Activated CD4-positive, CD25-positive, alpha-beta regulatory T cell (primary cell): ENCODE measurements at places on chromosomes 1 and 21.

DNA sequence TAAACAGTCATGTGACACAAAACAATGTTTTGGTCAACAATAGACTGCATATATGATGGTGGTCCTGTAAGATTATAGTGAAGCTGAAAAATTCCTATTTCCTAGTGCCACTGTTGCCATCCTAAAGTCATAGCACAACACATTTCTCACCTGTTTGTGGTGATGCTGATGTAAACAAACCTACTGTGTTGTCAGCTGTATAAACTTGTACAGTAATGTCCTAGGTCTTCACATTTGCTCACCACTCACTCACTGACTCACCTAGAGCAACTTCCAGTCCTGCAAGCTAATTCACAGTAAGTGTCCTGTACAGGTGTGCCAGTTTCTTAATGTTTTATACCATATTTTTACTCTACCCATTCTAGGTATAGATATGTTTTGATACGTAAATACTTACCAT is 326.1 kb upstream of the USP24 start:
- DNase-seq, result no peak

GRCh38 chr1:181778640-181779260 is 282.8 kb downstream of the ZNF648 start:
- DNase-seq, result no peak

DNA sequence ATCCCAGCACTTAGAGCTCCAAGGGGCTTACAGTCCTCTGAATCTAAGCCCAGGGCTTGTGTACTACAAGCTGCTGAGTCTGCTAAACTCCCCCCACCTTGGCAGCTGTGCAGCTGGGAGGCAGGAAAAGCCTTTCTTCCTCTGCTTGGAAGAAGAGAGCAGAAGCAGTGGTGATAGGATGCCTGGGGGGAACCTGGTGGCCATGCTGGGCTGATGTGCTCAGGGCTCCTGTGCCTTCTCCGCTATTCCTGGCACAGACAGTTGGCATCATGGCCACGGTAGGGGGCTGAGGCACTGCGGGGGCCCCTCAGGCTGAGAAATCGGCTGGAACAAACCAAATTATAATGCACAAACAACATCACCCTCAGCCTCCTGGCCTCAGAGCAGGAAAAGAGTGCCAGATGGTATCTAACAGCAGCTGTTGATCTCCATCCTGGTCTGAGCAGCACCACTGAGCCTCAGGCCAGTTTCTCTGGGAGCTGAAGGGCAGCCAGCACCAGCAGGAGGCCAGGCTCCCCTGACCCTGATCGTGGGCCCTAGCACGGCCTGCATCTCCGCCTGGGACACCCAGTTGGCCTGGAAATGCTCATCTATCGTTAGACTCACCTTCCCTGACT is 35.8 kb downstream of the ECE1 start:
- DNase-seq, result no peak

DNA sequence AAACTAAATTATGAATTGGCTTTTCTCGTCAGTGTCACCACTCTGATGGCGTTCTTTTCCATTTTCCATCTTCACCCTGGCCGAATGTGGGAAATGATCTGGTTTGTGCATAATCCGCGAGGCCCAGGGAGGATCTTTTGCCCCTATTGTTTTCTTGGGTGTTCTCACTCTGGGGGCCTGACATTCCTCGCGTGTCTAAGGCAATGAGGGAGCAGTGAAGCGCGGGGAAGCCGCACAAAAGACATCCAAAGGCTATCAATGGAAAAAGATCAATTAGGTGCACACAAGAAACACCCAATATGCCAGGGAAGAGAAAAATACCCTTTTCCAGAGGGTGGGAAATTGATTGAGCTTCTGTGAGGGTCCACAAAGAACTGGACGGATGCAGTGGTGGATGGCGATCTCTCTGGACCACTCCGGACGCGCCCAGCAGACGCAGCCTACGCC is 941 bp upstream of the C1orf21 start:
- no peak for DNase-seq

- no peak for DNase-seq
Observed at GRCh38 chr21:45468051-45468970, 63.3 kb downstream of the COL18A1 start.

GRCh38 chr1:22118291-22118992 is 24.5 kb downstream of the WNT4 start:
- DNase-seq, result no peak

DNA sequence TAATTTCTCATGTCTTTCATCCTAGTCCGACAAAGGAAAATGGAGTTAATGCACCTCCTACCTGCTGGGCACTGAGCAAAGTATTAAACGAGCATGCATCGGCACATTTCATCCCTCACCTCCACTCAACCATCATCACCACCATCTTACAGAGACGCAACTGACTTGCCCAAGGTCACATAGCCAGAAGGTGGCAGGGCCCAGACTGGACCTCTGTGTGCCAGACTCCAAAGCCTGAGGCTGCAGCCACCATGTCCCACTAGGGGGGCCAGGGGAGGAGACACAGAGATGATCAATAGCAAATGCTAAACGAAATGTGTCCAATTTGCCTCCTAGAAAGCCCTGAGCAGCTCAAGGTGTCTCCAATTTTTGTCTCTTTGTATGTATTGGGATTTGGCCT is 163.7 kb upstream of the EDN2 start:
- no peak for DNase-seq

GRCh38 chr1:206521127-206521526 is 13.8 kb downstream of the RASSF5 start:
- DNase-seq, result no peak

GRCh38 chr1:201061049-201061448 is 37.5 kb upstream of the KIF21B start:
- no peak for DNase-seq

- DNase-seq, result no peak
Observed at GRCh38 chr21:46191257-46191685, 7.0 kb upstream of the SPATC1L start.

- DNase-seq, result no peak
Observed at GRCh38 chr1:203089651-203090045, 3.8 kb upstream of the MYOG start.

- DNase-seq, result no peak
Observed at GRCh38 chr1:53123453-53124140, 18.8 kb downstream of the SLC1A7 start.

- no peak for DNase-seq
Observed at GRCh38 chr1:231949277-231950091, 322.9 kb downstream of the DISC1 start.

DNA sequence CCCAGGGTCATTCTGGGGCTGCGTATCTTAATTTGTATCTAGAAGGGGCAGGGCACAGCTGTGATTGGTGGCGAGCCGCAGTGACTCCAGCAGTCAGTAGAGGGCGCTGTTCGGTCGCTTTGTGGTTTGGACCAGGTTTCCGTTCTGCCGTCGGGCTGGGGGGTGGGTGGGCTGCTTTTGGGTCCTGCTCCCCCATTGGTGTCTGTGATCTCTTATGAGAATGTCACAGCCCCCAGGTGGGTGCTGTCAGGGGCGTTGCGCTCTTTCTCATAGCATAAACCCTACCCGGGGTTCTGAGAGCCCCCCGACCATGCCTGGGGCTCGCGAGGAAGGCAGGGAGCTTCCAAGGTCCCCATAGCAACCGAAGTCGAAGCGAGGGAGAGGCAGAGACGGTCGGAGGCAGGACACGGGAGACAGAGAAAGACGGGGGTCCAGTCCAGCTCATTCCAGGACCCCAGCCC is 5.4 kb downstream of the TFF3 start:
- DNase-seq, result peak; percentile 59

DNA sequence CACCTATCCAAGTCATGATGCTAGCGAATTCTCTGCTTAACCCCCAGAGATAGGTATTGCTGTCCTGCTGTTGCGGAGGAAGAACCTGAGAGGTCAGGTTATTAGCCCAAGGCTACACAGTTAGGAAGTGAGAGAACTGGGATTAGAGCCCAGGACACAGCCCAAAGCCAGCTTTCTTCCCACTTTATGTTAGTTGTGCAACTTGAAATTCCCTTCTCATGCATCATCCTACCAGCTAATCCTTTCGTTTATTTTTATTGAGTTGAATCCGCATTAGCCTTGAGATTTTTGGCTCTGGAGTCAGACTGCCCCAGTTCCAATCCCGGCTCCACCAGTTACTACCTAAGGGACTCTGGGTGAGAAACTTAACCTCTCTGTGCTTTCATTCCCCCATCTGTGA is 65.4 kb downstream of the PLEKHA6 start:
- DNase-seq, result no peak

DNA sequence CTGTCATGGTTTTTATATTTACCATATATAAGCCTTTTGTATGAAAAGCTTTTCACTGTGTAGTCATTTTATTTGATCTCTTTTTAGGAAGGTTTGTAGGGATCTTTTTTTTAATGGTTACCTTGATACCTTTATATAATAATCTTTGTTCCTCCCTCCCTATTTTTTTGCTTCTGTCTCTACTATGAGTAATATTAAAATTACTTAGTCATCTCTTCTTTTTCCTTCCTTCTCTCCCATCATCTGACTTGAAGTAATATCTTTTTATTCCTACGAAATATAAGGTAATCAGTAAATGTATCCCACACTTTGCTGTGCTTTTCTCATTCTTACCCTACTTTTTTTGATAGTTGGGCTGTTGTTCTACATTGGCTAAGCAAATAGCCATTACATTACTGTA is 161.4 kb downstream of the MAGI3 start:
- DNase-seq, result no peak

GRCh38 chr1:65341381-65341780 is 32.0 kb downstream of the DNAJC6 start:
- no peak for DNase-seq

DNA sequence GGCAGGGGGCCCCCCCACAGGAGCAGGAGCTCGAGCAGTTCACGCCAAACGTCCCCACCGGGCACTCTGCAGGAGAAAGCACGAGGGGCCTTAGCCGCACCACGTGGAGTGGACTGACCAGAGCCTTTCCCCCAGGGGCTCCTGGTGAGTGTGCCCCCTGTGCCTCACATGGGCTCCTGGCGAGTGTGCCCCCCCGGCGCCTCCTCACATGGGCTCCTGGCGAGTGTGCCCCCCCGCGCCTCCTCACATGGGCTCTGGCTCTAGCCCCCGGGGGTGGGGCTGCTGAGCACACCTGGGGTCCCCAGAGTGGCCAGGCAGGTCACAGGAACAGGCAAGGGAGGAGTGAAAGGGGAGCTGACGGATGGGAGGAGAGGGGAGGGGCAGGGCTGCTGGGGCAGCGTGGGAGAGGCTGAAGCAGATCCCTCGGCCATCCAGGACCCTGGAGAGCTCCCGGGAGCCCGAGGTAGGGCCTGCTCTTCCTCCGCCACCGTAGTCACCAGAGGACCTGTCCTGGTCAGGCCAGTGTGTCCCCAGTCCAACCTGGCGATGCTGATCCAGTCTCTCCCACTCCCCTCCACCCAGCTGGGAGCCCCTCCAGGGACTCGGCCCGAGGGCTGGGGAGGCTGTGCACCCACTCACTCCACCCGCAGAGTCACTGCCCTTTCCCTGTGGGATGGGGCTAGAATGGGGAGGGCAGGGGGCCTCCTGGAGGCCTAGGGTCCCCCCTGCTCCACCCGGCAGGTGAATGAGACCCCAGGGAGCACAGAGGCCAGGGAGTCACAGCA is 47.6 kb downstream of the ARHGEF16 start:
- no peak for DNase-seq

GRCh38 chr1:211788626-211789025 is 41.9 kb downstream of the LPGAT1 start:
- DNase-seq, result no peak

DNA sequence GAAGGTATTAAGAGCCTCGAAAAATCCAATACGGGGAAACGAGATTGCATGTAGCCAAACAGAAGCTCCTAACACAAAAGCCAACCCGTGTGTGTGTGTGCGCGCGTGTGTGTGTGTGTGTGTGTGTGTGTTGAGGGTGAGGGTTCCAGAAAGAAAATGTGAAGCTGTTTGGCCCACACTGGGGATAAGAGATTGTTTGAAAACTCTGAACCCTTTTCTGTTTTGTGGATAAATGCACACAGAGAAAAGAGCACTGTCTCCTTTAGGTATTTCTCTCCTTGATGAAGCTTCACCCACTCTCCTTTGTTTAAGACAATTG is 1.9 kb downstream of the WLS start:
- no peak for DNase-seq

- no peak for DNase-seq
Observed at GRCh38 chr1:83787246-83787998, 211.5 kb downstream of the TTLL7 start.

DNA sequence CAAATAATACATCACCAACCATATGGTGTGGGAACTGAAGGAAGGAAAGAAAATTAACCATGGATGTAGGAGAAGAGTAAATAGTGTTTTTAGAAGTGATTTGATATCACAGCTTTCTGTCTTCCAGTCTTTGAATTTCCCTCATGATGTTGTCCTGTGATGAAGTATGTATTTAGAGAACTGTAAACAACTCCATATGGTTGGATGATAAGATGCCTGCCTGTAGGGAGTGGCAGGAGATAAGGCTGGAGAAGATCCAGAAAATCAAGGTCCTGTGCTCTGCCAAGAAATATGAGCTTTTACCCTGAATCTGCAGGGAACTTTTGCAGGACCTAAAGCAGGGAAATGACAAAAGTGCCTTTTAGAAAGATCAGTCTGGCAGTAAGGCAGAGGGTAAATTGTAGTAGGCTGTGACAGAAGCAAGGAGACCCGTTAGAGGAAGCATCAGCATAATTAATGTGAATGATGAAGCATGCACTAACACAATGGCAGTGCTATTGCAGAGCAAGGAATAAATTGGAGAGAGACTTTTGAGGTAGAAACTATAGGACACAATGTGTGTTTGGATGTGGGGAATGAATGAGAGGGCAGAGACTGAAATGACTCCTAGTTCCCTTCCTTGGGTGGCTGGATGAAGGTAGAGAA is 21.9 kb downstream of the CEPT1 start:
- DNase-seq, result no peak

GRCh38 chr1:107776900-107777663 is 187.9 kb downstream of the VAV3 start:
- DNase-seq, result no peak

- DNase-seq, result no peak
Observed at GRCh38 chr1:41615316-41615715, 130.8 kb upstream of the EDN2 start.

DNA sequence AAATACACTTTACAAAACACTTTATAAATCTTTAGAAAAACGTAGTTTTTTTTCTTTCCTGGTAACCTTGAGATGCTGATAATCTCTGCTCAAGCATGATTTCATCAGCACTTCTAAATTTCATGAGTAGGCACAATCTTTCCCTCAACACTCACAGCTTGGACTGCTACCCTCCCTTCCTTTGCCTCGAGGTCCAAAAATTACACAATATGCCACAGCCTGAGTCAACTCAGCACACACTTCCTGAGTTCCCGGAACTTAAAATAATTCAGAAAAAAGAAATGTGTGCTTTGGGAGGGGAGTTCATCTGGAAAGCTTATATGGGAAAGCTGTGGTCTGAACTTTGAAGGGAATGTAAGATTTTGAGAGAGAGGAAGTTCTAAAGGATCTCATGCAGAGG is 5.9 kb downstream of the CLCA2 start:
- DNase-seq, result no peak

GRCh38 chr1:1282998-1283397 is 2.8 kb downstream of the SCNN1D start:
- no peak for DNase-seq

- no peak for DNase-seq
Observed at GRCh38 chr1:5448486-5448885, 543.7 kb downstream of the NPHP4 start.

GRCh38 chr1:208058267-208058666 is 147.3 kb upstream of the CD34 start:
- DNase-seq, result no peak

GRCh38 chr1:164433818-164434170 is 125.2 kb upstream of the PBX1 start:
- no peak for DNase-seq
